ENCODE measurements at places on chromosomes 2 and 18.

GRCh38 chr2:4265936-4266335 lies 562.6 kb downstream of the DCDC2C start:
- no peak for DNase-seq

GRCh38 chr2:58870704-58871103 lies 629.6 kb upstream of the FANCL start:
- DNase-seq, result no peak

- no peak for DNase-seq
Measured at GRCh38 chr18:62396381-62396780, 71.3 kb downstream of the TNFRSF11A start.

- DNase-seq, result peak; percentile 94
Measured at GRCh38 chr2:130342533-130343275, at the start of gene IMP4. Gene IMP4 (plus strand): TSS chr2:130342897. CDS start chr2:130342933, 36 bp downstream.

- DNase-seq, result no peak
Measured at GRCh38 chr2:42921147-42921520, 128.8 kb upstream of the HAAO start.

All from liver (tissue), 10 donors.